ENCODE measurements at places on chromosomes 1 and 21.

- DNase-seq, result no peak
These were observed 105.9 kb downstream of the SIPA1L2 start for GRCh38 chr1:232524056-232524455.

GRCh38 chr1:54815086-54815876 is 14.2 kb upstream of the TTC22 start:
- no peak for DNase-seq

DNA sequence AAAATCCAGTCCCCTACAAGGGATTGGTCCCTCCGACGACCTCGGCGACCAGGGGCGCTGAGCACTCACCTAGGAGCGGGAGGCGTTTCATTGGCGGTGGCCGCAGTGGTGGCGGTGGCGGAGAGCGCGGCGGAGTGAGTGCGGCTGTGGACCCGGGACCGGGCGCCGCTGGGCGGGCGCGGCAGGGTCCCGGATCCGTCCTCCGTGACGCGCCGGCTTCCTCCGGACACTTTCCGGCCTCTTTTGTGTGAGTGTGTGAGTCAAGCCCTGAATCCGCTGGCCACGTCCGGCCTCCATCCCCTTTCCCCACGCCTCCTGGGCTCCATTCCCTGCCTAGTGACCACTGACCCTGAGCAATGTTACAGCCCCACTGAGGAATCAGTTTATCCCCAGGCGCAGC is at the start of gene ADGRL4:
ADGRL4 (minus strand) TSS at position 167 of the 400 bp plus-strand sequence; CDS start at position 91, 76 bp downstream.
- no peak for DNase-seq

DNA sequence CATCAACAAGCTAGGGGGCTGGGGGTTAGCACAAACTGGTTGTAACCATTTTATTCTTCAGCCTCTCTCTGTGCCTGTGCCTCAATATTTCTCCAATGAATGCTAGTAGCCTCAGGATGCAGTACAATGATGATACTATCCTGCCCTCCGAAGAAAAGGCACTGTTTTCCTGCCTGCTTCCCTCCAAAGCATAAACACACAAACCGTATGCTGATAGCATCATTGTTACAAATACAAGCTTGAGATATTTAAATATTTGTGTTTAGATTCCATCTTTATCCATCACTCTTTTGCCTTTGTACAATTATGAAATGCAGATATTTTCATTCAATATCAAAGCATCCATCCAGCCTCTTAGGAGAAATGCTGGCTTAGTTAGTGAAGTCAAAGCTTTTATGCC is 404.8 kb downstream of the DUSP10 start:
- DNase-seq, result no peak

DNA sequence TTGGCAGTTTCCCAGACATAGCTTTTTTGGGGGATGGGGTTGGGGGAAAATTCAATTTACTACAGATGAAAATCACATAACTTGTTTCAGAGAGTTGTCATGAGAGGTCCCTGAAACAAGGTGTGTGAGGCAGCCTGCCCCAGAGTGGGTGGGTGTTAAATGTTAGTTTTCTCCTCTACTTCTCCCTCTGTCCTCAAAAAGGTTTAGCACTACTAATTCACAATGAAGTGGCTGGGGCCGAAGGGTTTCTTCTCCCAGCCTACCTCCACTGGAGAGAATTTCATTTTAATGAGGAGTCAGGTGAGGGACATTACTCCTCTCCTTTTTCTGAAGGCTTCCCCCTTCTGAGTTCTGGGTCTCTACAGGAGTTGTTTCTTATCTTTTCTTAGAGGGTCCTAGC is 103.3 kb downstream of the C1orf94 start:
- DNase-seq, result no peak

DNA sequence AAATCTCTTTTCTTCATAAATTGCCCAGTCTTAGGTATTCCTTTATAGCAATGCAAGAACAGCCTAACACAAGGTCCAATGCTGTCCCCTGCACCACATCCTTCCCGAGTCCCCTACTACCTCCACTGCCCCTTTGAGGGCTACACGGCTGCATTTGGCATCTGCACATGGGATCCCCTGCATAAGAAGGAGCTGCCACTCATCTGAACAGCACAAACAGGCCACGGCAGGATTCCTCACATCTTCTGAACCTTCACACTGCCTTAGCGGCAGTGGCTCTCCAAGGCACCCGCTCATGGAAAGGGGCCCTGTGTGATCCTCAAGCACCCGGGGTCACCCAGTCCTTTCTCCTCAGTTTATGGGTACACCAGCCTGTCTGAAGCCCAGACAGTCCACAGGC is 29.2 kb upstream of the BACE2 start:
- no peak for DNase-seq

- DNase-seq, result no peak
These were observed 59.1 kb upstream of the JUN start for GRCh38 chr1:58842941-58843340.

DNA sequence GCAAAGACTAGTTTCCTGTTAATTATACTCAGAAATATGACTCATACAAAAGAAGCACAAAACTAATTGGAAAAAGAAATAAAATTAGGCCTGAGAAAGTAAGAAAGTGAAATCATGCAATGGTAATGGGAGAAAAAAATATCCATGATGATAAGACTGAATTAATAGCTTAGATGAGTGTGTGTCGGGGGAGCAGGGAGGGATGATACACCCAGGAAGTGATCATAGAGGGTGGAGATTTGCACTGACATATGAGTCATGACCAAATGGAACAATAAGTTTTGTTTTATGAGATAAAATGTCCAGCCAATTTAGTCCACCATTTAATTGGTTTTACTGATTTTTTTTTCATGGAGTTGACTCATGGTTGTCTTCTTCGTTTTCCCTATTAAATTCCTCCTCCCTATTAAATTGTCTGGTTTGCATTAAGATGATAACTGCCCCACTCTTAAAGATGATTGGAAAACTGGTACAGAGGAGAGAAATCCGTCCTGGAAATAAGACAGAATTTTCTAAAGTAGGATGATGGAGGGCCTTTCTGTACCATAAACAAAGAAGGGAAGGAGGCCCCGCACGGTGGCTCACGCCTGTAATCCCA is 111.7 kb upstream of the KCNJ6 start:
- no peak for DNase-seq

DNA sequence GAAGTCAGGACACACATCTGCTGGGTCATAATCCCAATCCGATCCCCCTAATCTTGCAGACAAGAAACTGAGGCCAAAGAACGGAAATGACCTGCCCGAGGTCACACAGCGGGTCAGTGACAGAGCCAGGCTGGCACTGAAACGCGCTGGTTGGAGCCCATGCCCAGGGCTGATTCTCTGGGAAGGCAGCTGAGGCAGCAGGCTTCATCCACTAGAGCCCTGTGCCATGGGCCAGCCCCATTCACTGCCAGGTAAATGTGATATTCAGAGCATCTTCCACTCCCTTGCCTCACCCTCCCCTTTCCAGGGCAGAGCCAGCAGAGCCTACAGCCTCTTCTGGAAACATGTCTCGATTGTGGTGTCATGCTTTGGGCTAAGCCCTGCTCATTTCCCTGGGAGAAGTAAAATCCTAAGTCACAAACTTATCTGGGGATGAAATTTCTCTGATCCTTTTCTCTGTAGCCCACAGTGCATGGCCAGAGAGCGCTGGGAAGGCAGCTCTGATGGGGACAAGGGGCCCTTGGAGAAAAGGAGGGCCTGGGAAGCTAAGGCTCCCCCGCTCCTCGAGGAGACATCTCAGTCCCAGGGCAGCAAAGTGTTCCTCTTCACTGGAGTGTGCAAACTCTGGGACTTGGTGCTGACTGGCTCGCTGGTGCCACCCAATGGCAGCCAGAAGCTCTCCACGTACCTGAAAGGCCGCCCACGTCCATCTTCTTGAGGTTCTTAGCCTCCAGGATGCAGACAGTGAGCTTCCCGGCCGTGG is 110.4 kb downstream of the SYT2 start:
- DNase-seq, result no peak

DNA sequence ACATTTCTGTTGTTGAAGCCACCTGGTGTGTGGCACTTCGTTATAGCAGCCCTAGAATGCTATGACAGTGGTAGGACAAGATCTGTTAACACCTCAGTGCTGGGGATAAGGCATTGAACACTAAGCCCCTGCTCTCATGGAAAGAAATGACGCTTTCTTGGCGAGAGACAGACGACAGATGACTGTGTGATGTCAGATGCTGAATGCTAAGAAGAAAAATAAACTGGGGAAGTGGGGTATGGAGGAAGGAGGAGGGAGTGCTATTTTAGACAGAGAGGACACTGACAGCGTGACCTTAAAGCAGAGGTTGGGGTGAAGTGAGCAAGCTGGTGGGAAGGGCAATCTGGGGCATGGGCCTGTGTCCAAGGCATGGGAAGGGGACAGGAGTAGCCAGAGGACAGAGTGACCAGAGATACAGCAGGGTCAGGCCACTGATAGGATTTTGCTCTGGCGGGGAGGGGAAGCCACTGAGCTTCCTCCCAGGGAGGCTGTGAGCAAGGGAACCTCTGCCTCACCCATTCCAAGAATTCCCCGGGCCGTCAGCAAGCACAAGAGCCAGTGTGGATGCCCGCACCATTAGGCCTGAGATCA is 15.2 kb downstream of the DOP1B start:
- no peak for DNase-seq

DNA sequence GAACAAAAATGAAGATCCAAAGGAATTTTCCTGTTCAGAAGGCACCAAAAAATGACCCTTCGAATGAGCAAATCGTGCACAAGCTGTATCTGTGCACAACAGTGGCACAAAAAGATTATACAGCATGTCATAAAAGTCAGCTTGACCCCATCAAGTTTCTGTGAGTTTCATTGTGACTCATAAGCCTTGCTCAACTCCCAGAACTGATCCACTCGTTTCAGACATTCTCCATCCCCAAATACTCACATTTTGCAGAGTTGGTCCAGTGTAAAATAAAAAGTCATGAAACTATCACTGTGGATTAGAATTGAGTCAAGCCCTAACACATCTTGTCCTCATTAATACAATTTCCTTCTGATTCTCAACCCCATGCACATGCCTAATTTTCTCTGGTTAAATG is 174.7 kb upstream of the PKN2 start:
- DNase-seq, result no peak

- no peak for DNase-seq
These were observed 1.0 kb upstream of the EXO1 start for GRCh38 chr1:241846862-241847539.

DNA sequence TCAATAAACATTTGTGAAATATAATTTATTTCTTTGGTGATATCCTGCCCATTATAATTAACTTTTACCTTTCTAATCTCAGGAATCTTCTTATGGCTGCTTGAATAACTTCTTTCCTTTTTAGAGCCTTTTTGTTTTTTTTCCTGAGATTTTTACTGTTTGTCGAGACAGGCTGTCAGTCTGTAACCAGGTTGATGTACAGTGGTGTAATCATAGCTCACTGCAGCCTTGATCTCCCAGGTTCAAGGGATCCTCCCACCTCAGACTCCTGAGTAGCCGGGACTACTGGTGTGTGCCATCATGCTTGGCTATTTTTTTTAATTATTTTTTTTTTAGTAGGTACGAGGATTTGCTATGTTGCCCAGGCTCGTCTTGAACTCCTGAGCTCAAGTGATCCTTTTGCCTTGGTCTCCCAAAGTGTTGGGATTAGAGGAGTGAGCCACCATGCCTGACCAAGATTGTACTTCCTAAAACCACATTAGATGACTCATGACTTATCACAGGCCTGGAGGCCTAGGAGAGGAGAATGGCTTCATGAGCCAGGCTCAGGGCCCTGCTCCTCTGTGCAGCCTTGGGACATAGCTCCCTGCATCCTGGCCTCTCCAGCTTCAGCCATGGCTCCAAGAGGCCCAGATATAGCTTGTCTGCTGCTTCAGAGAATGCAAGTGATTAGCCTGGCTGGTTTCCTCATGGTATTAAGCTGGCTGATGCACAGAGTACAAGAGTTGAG is 48.6 kb downstream of the CTH start:
- no peak for DNase-seq

DNA sequence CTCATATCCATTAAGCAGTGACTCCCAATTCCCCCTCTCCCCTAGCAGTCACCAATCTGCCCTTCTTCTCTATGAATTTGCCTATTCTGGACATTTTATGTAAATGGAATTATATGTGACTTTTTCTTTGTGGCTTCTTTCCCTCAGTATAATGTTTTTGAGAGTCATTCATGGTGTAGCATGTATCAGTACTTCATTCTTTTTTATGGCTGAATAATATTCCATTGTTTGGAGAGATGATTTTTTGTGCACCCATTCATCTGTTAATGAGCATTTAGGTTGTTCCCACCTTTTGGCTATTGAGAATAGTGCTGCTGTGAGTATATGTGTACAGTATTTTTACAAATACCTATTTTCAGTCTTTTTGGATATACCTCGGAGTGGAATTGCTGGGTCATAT is 19.5 kb downstream of the OTUD3 start:
- no peak for DNase-seq

GRCh38 chr1:156625436-156626078 is 6.3 kb downstream of the HAPLN2 start:
- DNase-seq, result peak; percentile 68

DNA sequence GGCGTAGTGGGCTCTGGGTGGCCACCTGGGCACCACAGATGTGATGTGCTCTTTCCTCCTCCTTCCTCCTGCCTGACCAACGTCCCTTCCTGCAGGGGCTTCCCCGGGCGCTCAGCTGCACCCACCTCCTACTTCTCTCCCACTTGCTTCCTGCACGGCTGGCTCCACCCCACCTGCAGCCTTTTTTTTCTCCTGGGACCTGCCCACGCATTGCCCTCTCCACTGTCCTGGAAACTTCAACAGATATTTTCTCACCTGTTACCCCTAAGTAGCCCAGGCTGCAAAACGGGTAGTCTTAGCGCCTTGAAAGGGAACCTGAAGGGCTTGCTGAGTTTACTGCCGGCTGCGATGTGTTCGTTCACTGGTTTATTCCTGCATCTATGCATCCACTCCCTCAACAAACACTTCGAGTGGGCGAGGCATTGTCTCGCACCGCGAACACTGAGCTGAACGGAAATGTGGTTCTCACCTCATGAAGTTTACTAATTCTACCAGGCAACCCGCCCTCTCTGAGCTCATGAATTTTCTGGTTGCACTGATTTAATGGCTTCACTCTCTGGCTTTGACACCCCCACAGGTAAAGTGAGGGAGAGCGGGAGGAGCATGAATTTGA is 23.6 kb downstream of the ZBTB18 start:
- DNase-seq, result no peak

DNA sequence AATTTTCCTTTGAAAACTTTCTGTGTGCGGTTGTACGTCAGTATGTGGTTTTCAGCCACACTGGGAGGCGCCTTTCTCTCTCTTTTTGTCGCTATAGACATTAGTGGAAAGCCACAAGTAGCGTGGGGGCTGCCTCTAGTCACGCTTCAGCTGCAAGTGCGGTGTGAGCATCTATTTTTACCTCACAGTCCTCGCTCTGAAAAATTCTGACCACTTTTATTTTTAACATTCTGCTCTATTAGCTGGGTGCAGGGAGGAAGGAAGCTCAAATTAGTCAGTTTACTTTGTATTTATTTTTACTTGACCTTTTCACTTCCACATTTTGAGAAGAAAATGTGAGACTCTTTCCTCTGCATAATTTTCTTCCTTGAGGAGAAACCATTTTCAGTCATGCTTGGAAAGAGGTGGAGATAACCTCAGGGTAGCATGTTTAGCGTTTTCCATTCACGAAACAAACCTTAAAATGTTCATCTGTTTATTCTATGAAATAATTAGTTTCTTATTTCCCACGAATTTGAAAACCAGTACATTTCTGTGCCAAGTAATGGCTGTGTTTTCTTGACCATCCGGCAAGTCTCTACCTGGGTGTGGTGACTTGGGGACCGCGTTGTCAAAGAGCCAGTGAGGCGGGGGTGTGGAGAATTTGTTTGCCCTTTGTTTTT is 35.6 kb downstream of the ADARB1 start:
- no peak for DNase-seq
